Thoracic aorta endothelial cell (primary cell): ENCODE measurements at places on chromosomes 4 and X. TPM values are rescaled to one million over a fixed set of nuclear protein-coding genes. Genes with fewer than 3 reads are reported as not detected.

Gene ANXA3
- total RNA-seq: 123 and 132 TPM in 2 replicates

Gene MAGEA12
- not detected in 2 replicates for total RNA-seq

Gene RNF150
- 0.13 and 0.22 TPM in 2 replicates for total RNA-seq

Gene DKK2
- total RNA-seq: 6.0 and 8.5 TPM in 2 replicates

Gene MSX1
- total RNA-seq: 2.8 and 5.5 TPM in 2 replicates

Gene IRF2
- total RNA-seq: 26.3 and 29.0 TPM in 2 replicates

Gene P2RY4
- total RNA-seq: 0.13 TPM in 1 of 2 replicates, not detected in the other

Gene NAA10
- 114 and 132 TPM in 2 replicates for total RNA-seq

Gene GLRA3
- total RNA-seq: not detected in 2 replicates

Gene RHOXF2
- total RNA-seq: not detected in 2 replicates

Gene GRID2
- not detected in 2 replicates for total RNA-seq

Gene CT45A2
- not detected in 2 replicates for total RNA-seq

Gene PPEF2
- total RNA-seq: not detected in 2 replicates

Gene RIPPLY1
- total RNA-seq: not detected in 2 replicates
